ENCODE measurements at places on chromosomes 11 and 22.

- DNase-seq = no peak
Observed at GRCh38 chr22:43004362-43005035, 10.4 kb downstream of the PACSIN2 start.

DNA sequence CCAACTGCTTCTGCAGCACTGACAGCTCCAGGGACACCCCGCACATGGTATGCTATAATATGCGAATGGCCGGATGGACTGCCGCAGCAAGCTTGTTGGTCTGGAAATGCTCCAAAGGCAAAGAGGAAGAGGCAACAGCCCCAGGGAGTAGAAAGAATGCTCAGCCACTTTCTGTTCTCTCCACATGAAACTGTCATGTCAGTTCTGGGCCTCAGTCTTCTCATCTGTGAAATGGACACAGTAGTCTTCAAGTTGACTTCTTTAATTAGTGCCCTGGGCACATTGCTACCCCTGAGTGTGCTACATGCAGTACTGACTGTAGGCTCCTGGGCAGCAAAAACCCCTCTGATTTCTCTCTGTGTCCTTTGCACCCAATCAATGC, 19.9 kb downstream of the IL10RA start:
- no peak for DNase-seq

- DNase-seq = no peak
Observed at GRCh38 chr11:58034471-58034870, 3.7 kb downstream of the OR6Q1 start.

DNA sequence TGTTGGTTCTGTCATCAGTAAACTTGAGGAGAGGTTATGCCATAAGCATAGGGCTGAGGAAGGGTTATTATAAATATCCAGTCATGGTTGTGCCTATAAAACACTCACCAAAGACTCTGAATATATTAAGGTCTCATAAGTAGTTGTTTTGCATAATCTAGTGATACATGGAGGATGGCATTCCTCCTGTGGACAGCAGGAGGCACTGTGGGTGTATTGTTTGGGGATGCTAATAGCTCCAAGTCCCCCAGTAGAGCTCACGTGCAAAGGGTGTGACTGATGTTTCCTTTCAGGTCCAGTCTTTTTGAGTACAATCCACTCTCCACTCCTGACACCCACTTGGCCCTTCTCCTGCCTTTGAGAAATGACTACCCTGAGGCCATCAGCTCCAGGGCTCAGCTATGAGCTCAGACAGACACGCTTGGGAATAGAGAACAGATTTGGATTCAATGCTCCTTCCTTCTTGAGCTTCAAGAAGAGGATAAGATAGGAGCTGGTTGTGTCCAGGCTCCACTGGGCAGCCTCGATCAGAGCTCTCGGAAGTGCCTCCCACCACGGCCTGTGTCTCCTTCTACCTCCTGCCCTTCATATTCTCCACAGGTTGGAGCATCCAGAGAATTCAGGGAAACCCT, 85.2 kb upstream of the IGLL5 start:
- no peak for DNase-seq

DNA sequence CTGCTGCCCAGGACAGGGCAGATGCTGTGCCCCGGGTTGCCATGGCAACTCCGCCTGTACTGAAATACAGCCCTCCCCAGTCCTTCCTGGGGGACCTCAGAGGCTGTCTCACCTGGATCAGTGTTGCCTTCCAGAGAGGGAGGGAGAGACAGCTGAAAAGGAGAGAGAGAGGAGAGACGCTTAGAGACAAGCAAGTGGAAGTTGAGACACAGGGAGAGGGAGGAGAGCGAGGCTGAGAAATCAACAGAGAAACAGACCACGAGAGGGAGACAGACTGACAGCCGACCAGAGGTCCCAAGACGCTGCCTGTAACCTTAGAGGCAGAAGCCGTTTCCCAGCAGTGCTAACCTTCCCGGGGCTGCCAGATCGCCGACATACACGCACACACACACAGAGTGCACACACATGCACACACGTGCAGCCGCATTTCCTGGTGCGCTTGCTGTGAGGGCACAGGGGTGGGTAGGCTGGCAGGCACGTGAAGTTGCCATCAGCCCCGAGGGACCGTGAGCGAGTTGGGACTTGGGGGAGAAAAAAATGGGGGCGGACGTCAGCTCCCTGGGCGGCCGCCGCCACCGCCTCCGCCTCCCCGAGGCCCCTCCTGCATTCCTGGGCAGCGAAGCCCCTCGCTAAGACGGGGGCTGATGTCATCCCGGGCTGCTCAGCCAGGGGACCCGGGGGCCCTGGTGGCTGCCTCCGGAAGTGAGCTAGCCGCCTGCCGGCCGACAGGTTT, 88.6 kb upstream of the CRYBB3 start:
- peak; percentile 6 for DNase-seq

GRCh38 chr11:7833527-7833926, 36.8 kb upstream of the OR5P2 start:
- DNase-seq = no peak

All from activated CD4-positive, CD25-positive, alpha-beta regulatory T cell (primary cell).